ENCODE measurements at places on chromosomes 2 and 18. TPM values are rescaled to one million over a fixed set of nuclear protein-coding genes. Genes with fewer than 3 reads are reported as not detected.

Gene RGPD4
- polyA plus RNA-seq, result not detected

Gene NGEF
- 2.6 TPM for polyA plus RNA-seq

Gene ZNF396
- polyA plus RNA-seq, result 1.8 TPM

Gene IL1A
- 0.44 TPM for polyA plus RNA-seq

- H3K36me3 ChIP-seq, result no peaks in the 10 kb centered on the region
- H3K4me3 ChIP-seq, result no peak overlapping the region
- H3K27ac ChIP-seq, result no peak overlapping the region
- H3K4me1 ChIP-seq, result peaks cover 34% of the 10 kb centered on the region
- H3K27me3 ChIP-seq, result no peaks in the 10 kb centered on the region
Observed at GRCh38 chr2:168703926-168704325, 98.5 kb upstream of the NOSTRIN start.

GRCh38 chr2:142714600-142714999 lies 162.9 kb upstream of the KYNU start:
- H3K4me3 ChIP-seq, result no peak overlapping the region
- no peaks in the 10 kb centered on the region for H3K36me3 ChIP-seq
- H3K27ac ChIP-seq, result no peak overlapping the region
- no peaks in the 10 kb centered on the region for H3K4me1 ChIP-seq

DNA sequence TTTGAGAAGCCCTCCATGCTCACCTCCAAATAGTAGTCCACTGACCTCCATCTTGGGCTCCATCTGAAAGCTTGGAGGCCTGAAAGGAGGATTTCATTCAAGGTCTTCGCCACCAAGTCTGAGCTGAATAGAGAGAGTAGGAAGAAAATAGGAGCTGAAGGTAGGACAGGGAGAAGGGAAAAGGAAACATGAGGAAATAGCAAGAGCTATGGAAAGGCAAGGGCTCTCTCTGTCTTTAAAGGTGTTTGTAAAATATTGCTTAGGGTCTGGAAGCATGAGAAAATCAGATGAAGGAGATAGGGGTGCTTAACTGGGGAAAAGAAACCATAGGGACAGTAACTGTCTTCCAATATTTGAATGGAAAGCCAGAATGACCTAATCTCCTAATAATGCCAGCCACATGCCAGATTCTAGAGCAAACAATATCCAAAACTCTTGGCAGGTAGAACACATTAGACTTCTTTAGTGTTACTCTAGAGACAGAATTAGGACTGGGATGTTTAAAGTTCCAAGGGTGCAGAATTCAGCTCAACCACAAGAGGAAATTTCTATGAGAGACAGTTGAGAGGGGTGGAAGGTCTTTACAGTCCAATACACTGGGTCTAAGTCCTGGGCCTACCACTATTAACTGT lies 67.4 kb downstream of the NAB1 start:
- H3K27ac ChIP-seq, result no peak overlapping the region
- H3K4me3 ChIP-seq, result no peak overlapping the region
- no peaks in the 10 kb centered on the region for H3K36me3 ChIP-seq
- peaks cover 8% of the 10 kb centered on the region for H3K4me1 ChIP-seq

DNA sequence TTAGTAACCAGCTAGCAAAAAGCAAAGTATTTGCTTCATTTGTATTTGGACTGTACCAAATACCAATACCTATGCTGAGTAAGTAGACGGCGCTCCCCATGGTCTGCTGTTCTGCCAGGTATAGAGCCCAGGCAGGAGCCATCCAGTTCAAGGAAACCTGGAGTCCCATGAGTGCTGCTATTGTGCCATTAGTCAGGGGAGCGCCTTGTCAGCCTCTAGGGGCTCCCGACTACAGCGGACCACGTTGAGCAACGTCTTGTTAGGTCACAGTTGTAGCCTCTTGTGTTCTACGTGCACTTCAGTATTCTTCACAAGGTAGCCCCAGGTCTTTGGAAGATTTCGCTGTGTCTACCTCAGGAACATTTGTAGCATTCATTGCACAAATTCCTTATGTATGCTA lies 21.6 kb upstream of the SLC9A2 start:
- H3K4me1 ChIP-seq, result peaks cover 19% of the 10 kb centered on the region
- H3K27me3 ChIP-seq, result no peaks in the 10 kb centered on the region
- no peak overlapping the region for H3K4me3 ChIP-seq
- no peak overlapping the region for H3K27ac ChIP-seq
- no peaks in the 10 kb centered on the region for H3K36me3 ChIP-seq

- H3K27ac ChIP-seq, result peak overlapping the region; percentile 83
- no peak for DNase-seq
- H3K4me1 ChIP-seq, result peaks cover 27% of the 10 kb centered on the region
- peak overlapping the region; percentile 82 for H3K4me3 ChIP-seq
- H3K36me3 ChIP-seq, result no peaks in the 10 kb centered on the region
Observed at GRCh38 chr18:54222922-54223567, 1.4 kb downstream of the MBD2 start.

- no peak for DNase-seq
- no peaks in the 10 kb centered on the region for H3K4me1 ChIP-seq
- H3K27ac ChIP-seq, result no peak overlapping the region
- no peaks in the 10 kb centered on the region for H3K27me3 ChIP-seq
- H3K4me3 ChIP-seq, result no peak overlapping the region
Observed at GRCh38 chr2:233546101-233546500, 20.5 kb downstream of the USP40 start.

All from stomach (tissue), 19 donors.